Stimulated activated CD8-positive, alpha-beta memory T cell treated with anti-CD3 and anti-CD28 coated beads, Interleukin-12 subunit alpha, Interleukin-12 subunit beta, amount 100 ng/mL, for 1 hour (primary cell): ENCODE measurements at places on chromosomes 4 and X.

- DNase-seq, result no peak
Measured at GRCh38 chr4:79197275-79198009, 128.4 kb downstream of the NAA11 start.

- no peak for DNase-seq
Measured at GRCh38 chr4:143355540-143356217, 19.0 kb downstream of the GAB1 start.

GRCh38 chr4:2961421-2961810 lies 1.8 kb downstream of the NOP14 start:
- DNase-seq, result no peak

- no peak for DNase-seq
Measured at GRCh38 chrX:31523884-31524536, 452.2 kb upstream of the FTHL17 start.

DNA sequence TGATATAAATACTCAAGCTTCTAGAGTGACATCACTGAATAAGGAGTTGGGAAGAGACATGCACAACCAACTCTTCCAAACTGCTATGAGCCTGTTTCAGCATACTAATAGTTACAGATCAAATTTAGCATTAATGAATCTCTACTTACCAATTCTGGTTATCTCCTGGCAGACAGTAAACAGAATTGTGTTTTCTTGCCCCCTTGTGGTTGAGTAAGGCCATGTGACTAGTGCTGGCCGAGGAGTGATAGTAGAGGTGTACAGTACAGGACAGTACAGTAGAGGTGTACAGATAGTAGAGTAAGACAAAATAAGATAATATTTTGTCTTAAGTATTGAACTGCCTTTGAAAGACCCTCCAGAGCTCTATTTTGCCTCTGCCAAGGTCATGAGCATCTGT lies 681.4 kb downstream of the GABRG1 start:
- no peak for DNase-seq

GRCh38 chr4:26912810-26913209 lies 52.2 kb downstream of the STIM2 start:
- no peak for DNase-seq

DNA sequence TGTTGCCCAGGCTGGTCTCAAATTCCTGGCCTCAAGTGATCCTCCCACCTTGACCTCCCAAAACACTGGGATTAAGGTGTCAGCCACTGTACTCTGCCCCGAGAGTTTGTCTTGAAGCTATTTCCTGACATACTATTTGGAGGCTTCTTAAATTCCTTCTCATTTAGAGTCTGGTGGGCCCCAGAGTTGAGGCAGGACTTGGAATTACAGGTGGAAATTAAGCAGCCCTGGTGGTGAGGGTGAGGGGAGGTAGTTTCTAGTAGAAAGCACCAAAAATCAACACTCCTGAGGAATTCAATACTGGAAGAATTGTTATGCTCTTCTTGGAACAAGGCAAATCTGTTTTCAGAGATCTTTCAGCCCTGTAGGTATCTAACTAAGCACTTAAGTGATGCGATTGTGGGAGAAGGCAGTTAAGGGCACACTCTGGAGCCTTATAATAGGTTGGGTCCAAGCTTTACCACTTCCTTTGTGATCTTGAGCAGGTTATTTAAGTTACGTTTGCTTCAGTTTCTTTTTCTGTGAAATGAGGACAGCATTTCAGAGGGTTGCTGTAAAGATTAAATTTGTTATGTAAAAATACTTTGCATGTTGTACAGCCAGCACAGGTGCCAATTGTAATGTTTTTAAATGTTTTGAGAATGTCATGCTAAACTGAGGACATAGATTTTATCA lies 200.7 kb downstream of the SOWAHB start:
- DNase-seq, result no peak

DNA sequence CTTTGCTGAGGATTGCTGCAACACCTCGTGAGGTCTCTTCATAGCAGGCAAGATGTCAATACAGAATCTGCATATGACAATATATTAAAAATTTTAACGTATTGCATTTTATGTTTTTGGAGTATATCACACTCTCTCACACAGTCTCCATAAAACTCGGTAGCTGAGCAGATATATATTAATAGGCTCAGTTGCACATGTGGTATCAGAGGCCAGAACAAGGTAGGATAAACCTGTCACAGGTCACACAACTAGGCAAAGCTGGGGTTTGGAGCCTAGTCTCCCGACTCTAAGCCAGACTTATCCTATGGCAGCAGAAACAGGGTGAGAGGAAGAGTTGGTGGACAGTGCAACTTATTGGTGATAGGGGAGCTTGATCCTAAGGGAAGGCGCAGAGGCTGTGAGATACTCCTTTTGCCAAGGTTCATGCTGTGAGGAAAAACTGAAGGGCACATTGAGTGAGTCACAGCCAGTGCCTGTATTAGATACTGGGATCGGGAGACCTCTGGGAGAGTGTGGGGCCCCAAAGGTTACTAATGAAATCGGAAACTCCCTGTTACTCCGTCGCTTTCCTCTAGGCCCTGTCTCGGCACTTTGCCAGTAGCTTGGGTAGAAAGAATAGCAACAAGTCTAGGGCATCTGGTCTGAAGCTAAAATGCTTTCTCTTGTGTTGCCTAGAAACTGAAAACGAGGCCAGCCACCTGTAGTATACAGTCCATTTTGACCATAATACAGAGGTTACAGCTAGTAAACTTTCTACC lies 195.7 kb downstream of the ARHGAP10 start:
- DNase-seq, result no peak

DNA sequence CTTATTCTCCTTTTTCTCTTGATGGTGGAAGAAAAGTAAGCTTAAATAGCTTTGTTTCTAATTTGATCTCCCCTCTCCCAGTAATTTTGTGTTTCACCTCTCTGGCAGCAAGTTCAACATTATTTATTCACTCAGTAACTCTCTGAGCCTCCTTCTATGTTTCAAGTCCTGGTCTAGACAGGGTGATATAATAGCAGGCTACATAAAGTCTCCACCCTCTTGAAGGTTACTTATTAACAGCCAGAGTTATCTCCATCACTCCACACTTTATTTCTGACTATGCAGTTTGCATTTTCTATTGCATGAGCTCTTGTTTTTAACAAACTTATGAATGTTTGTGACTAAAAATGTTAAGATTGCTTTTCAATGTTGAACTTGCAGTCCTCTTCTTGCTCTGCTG lies 17.8 kb upstream of the ANOS1 start:
- no peak for DNase-seq

- DNase-seq, result no peak
Measured at GRCh38 chr4:88756149-88756548, 58.5 kb upstream of the NAP1L5 start.

GRCh38 chr4:13849778-13850177 lies 222.3 kb upstream of the BOD1L1 start:
- DNase-seq, result no peak

DNA sequence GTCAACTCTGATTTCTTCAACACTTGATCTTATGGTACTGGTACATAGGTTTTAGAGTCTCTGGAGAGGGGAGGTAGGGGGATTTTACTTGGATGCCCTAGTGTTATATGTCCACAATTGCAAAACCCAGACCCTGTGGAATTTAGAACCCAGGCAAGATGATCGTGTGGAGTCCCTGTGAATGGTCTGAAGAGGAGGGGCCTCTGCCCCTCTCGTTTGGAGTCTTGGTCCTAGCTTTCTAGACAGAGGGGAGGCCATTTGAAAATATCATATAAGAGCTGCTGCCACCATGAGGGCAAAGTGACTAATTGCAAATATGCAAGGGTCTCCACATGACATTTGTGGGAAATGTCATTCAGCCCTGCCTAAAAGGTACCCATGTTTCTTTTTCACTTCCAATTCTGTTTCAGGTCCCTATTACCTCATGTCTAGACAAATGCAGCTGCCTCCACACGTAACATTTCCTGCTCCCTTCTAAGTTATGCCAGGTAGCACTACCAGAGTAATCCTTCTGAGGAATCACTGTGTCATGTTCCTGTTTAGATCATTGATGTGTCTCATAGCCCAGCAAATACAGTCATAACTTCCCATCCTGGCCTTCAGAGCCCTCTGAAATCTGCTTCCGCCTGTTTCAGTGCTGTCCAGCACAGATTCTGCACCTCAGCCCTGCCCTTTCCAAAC lies 126.8 kb downstream of the KLHL8 start:
- no peak for DNase-seq

GRCh38 chr4:48247142-48247877 lies 22.3 kb downstream of the TEC start:
- no peak for DNase-seq

GRCh38 chr4:109315818-109316217 lies 13.4 kb upstream of the COL25A1 start:
- DNase-seq, result no peak

DNA sequence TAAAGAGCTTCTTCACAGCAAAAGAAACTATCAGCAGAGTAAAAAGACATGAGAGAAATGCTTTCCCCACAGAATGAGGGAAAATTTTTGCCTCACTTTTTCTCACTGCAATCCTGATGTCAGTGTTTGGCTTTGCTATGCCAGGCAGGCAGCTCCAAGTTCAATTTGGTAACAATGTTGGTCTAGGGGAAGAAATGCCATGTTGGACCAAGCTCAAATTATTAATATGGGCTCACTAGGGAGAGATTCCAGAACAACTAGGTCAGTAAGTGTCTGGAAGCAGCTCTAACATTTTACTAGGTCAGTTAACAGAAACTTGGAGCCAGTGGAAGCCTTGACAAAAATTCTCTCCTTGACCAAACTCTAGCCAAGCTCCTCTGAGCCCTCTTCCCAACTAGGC lies 95.4 kb downstream of the NAF1 start:
- DNase-seq, result no peak

GRCh38 chr4:146165840-146166239 lies 9.7 kb upstream of the LSM6 start:
- DNase-seq, result no peak

DNA sequence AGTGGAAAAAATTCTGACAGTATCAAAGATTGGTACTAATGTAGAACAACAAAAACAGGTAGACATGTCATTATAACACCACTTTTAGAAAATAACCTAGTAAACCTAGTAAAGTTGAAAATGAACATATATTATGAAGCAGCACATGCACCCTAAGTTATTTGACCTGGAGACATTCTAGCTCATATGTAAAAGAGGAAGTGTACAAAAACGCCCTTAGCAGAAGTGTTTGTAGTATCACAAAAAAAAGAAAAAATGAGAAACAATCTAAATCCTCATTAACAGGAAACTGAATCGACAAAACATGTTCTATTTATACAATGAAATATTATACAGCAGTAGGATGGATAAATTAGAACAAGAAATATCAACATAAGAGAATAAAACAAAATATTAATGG lies 318.9 kb upstream of the PPP1R2C start:
- DNase-seq, result no peak

- DNase-seq, result no peak
Measured at GRCh38 chr4:97359826-97360225, 783.5 kb downstream of the STPG2 start.

- DNase-seq, result no peak
Measured at GRCh38 chr4:157270108-157270507, 49.6 kb downstream of the GRIA2 start.

GRCh38 chr4:41927796-41928499 lies 7.3 kb upstream of the TMEM33 start:
- no peak for DNase-seq

DNA sequence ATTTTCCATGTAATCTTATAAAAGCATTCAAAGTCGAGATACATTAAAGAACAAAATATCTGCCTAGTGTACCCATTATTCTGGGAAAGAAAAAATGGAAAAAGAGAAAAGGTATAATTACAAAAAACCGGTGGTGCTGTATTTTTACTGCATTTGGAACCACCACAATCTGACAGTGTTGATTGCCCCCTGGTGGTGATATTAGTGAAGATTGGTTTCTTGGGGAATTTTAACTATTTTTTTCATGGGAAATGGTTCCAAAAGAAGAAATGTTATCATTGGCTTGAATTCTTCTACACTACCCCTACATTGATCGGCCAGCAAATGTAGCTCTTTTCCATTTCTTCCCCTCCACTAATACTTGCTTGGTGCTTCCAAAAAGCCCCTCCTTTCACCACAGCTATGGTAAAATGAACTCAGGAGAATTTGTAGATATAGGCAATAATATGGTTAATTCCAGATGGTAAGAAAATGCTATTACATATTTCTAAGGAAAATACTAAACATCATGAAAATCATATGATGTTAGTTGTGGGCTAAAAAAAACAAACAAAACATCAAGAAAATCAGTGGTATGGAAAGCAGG lies 50.0 kb downstream of the COX18 start:
- peak; percentile 4 for DNase-seq

DNA sequence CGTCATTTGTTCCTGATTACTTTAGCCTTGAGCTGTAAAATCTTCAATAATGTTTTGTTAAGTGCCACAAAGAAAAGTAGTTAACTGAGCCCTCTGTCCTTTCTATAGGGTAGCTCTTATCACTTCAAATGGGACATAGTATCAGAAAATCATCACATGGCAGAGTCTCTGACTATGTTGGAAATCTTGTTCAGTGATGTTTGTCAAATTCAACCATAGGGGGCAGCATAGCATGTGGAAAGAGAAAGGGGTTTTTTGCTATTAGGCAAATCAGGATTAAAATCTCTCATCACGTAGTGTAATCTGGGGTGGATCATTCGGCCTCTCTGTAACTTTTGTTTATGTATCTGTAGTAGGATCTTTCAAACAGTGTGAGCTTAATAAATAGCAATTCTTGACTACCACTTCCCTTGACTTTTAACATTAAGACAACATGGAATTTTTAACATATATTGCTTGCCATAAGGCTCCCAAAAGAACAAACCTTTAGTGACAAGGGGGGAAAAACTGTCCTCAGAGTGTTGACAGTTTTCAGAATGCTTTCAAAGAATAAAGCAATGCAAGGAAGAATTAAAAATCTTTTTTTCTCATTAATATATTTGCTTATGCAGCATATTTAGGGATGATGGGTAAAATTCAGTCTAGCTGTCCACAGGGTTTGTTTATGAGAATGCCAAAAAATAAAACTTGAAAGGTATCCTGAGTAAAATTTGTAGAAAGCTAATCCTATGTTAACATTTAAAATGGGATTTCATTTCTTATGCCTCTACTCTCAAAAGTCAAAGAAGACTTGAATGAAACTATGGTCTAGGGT lies 127.2 kb downstream of the FBXW7 start:
- DNase-seq, result no peak

- DNase-seq, result no peak
Measured at GRCh38 chrX:132532913-132533312, 44.1 kb upstream of the MBNL3 start.

GRCh38 chrX:5307416-5307815 lies 921.3 kb downstream of the NLGN4X start:
- no peak for DNase-seq

- no peak for DNase-seq
Measured at GRCh38 chrX:47215291-47215900, 3.1 kb upstream of the CDK16 start.

DNA sequence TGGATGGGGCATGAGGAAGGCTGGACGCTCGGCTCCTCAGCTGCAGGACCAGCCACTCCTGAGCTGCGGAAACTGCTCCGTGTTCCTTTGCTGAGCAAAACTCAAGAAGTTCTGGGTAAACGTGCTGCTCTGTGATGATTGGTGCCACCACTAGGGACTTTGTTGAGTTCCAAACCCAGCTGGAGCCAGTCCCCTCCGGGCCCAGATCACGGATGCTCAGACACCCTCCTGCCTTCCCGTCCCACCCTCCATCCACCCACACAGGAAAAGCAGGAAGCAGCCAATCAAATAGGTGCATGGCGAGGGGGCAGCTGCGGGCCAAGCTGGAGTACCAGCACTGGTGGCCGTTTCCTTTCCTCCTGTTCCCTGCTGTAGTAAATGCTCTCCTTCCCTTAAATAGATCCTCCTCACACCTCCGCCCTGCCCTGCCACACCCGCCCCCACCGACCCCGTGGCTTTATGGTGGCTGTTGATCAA lies 68.0 kb downstream of the ADRA2C start:
- DNase-seq, result no peak
